ENCODE measurements at places on chromosomes 13 and 19. TPM values are rescaled to one million over a fixed set of nuclear protein-coding genes. Genes with fewer than 3 reads are reported as not detected.

Gene ZNF69
- 4.0 TPM for total RNA-seq

Gene SLC15A1
- total RNA-seq, result not detected

Gene ZNF208
- 25.5 TPM for total RNA-seq

Gene TEX101
- total RNA-seq, result not detected

Gene COL4A2
- total RNA-seq, result 126 TPM

- DNase-seq, result no peak
Measured at GRCh38 chr13:23952796-23953195, 55.5 kb upstream of the C1QTNF9B start.

GRCh38 chr13:42707586-42707985 lies 73.8 kb upstream of the FAM216B start:
- DNase-seq, result no peak

- DNase-seq, result no peak
Measured at GRCh38 chr19:36225219-36225892, 10.4 kb downstream of the ZNF146 start.

GRCh38 chr13:64154514-64154913 lies 2738.9 kb upstream of the PCDH20 start:
- DNase-seq, result no peak

GRCh38 chr13:23876265-23876664 lies 12.9 kb downstream of the MIPEP start:
- DNase-seq, result no peak

- DNase-seq, result no peak
Measured at GRCh38 chr13:42153199-42154113, 105.0 kb downstream of the DGKH start.

All from left ventricle myocardium superior (tissue), 1 donor.